ENCODE measurements at places on chromosomes 4 and X. TPM values are rescaled to one million over a fixed set of nuclear protein-coding genes. Genes with fewer than 3 reads are reported as not detected.

DNA sequence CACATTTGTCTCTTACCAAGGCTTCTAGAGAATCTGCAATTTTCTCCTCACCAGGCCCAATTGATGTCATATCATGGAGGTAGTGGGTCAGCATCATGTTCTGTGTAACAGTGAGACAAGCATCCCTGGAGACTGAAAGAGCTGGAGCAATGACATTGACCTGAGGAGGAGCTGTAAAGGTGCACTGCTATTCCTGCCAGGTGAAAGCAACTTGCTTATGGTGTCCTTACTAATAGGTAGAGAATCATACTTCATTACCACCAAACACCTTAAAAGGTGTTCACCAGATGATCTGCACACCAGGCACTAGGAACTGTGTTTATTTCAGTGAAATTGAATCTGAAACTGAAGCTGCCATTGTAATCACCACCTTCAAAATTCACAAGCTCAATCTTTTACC, 188.7 kb downstream of the AFAP1 start:
- no peak for DNase-seq

DNA sequence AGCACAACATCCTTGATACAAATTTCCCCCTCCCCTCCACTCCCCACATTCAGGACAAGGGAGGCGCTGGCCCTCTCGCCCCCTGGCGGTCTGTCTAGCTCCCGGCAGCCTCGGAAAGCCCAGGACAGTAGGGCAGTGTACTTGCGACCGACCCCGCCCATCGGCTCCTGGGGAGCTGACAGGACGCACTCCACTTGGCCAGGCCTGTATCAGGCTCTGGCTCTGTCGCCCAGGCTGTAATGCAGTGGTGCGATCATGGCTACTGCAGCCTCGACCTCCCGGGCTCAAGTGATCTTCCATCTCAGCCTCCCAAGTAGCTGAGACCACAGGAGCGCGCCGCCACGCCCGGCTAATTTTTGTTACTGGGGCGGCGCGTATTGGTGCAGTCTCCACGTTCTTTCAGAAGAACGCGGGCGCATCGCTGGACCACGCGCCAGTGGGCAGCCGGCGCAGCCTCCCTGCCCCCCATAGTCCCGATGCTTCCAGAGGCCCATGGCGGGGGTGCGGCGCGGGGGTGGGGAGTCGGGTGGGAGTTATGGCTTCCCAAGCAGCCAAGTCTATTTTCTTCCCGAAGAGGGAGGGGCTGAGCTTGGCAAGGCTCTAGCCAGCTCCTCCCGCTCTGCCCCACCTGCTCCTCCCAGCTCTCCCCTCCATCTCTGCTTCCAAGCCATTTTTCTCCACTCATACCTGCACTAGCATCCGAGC, 7.8 kb upstream of the AKAP14 start:
- DNase-seq: peak; percentile 40

Gene USP51
- 2.7 TPM for total RNA-seq

DNA sequence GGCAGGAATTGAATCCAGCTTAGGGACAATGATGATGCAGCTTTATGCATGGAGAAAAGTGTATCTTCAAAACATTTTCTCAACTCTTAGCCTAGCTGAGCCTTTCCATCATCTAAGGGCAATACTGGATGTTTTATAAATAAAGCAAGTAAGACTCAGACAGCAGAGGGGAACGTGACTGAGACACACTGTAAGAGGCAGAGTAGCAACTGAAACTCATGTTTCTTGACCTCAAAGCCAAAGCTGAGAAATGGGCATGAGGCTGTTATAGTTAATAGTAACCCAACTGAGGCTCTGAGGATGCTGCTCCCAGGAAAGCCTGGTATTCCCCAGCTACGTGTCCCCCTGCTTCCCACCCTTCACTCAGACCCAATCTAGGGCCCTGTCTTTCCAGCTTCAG, 44.6 kb downstream of the ARHGEF9 start:
- no peak for DNase-seq

Gene CT55
- not detected for total RNA-seq

Data from CD4-positive, alpha-beta memory T cell (primary cell).